Activated T-cell treated with anti-CD3 and anti-CD28 coated beads, Interleukin-2, amount 50 U/mL, for 72 hours (primary cell): ENCODE measurements at places on chromosomes 16 and 17.

DNA sequence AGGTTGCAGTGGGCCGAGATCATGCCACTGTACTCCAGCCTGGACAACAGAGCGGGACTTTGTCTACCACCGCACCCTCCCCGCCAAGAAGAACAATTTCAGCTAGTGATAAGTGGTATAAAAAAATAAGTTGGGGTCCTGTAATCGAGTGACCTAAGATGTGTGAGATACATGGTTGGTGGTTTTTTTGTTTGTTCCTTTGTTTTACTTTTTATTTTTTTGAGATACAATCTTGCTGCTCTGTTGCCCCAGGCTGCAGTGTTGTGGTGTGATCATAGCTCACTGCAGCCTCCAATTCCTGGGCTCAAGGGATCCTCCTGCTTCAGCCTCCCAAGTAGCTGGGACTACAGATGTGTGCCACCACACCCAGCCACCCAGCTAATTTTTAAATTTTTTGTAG is 58.7 kb downstream of the PITPNC1 start:
- no peak for DNase-seq

- DNase-seq, result no peak
Observed at GRCh38 chr16:71369494-71369893, 11.0 kb downstream of the CALB2 start.

GRCh38 chr17:69695646-69696045 is 281.1 kb downstream of the MAP2K6 start:
- DNase-seq, result no peak

DNA sequence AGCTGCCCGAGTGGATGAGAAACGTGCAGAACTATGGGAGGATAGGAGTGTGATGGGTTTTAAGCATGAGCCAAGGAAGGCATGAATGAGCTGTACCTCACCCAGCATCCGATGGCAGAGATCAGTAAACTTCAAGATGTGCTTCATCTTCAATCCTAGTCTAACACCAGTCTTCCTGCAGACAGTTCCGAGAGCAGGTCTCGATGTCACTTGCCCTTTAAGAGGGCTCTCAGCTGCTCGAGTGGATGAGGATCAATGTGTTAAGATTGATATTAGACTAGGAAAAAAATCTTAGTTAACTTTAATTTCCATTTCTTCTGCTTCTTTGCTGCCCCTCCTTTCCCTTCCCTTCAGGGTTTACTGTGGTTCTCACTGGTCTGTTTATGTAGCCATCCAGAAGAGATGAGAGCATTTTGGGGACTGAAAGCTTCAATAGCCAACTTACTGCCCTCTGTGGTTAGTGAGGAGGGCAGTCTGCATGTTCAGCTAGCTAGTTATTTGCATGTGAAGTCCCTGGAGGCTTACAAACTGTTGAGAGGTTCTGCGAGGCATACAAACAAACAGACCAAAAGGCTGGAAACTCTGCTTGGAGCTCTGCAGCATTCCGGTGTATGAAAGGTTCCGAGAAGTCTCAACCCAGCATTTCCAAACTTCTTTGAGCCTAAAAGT is 15.3 kb downstream of the KLHL36 start:
- DNase-seq, result no peak

DNA sequence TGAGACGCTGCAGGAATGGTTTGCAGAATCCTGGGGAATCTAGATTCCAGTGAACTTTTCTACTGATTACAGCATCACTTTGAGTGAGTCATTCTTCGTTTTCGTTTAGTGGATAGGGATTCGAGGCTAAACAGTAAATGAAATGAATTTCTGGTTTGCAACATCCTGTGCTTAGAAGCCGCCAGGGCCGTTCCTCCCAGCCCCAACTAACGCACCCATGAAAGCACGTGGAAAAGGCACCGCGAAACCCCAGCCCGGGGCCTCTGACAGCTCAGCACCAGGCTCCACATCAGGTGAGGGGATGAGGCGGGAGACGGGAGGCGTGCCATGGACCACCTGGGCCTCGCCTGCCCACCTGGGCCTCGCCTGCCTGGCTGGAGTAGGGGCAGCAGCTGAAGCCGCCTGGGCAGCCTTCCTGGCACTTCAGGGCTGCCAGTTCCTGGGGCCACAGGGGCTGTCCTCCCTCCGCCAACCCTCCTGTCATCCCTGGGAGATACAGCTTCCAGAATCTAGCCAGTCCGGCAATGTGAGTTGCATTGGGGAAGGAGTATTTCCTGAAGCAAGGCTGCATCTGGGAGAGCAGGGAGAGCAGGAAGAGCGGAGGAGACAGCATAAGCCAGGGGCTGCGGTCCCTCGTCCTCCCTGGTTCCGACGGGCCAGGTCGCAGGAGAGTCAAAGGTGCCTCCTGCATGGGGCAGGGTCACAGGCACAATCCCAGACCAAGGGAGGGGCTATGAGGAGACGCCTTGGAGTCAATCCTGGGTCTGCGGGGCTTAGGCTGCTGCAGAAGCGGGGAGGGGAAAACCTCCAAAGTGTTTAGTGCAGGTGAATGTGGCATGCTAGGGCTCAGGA is 78.4 kb downstream of the RPH3AL start:
- no peak for DNase-seq

DNA sequence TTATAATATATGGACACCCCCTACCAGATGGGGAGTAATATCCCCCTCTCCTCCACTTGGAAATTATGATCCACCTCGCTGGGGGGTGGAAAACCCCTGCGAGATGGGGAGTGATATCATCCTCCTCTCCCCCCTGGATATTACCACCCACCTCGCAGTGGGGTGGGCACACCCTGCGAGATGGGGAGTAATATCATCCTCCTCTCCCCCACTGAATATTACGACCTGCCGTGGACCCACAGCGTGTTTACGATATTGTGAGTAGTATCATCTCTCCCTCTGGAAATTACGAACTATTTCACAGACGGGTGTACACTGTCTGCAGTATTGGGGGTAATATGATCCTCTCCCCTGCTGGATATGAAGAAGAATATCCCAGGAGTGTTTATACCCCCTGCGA is 228.3 kb upstream of the WSCD1 start:
- no peak for DNase-seq

DNA sequence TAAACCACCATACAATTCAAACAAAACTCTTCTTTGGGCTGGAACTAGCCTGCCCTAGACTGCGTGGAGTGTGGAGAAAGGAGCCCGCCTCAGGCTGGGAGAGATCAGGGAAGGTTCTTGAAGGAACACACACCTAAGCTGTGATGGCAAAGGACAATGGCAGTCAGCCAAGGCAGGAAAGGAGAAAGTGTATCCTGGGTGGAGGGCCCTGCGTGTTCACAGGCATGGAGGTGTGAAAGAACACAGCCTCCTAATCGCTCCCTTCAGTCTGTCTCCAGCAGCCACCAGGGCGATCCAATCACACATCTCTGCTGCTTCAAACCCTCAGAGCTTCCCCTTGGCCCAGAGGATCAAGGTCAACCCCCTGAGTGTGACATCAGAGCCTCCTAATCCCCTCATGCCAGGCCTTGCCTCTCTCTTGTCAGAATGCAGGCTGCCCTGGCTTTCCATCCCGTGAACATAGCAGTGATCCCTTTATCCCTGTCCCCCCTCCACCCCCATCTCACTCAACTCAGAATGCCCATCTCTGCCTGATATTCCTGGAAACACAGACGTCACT is 173.0 kb downstream of the KATNIP start:
- DNase-seq, result no peak

DNA sequence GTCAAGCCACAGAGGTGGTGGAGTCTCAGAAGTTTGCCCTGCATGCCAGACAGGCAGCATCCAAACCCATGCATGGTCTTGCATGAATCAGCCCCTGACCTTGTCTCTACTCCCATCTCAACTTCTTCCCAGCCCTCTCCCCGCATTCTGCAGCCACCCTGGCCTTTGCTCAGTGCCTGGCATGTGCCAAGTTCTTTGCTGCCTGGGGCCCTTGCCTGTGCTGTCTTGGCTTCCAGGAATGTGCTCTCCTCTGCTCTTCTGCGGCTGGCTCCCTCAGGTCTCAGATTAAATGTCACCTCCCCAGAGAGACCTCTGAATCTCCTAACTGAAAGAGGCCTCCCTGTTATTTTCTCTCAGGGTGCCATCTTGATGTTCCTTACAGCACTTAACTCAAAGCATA is 17.6 kb downstream of the DRC3 start:
- no peak for DNase-seq

DNA sequence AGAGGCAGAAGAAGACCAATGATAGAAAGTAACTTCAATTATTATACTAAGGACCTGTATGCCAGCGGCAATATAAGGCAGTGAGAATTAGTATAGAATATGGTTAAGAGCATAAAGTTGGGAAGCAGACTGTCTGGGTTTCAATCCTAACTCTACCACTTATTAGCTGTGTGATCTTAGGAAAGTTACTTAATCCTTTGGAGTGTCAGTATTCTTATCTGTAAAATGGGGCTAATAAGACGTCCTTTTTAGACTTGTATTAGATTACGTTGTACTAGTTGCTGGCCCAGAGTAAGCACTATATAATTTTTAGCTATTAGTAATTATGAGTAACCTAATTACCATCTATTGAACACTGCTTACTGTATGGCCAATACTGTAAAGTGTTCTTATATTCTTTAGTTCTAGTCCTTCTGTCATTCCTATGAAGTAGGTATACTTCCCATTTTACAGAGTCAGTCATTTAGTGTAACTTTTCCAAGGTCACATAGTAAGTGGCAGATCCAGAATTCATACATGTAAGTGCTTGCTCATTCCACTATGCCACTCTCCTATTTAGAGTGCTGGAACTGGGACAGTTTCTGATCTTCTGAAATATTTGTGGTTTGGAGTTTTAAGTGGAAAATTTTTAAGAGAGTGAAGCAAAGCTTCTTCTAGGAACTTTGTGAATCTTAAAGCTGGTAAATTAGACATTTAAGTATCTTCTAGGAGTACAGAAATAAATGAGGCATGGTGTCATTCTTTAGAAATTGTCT is 22.5 kb downstream of the HEATR9 start:
- DNase-seq, result no peak

GRCh38 chr17:9792181-9792840 is 919 bp upstream of the DHRS7C start:
- DNase-seq, result no peak

DNA sequence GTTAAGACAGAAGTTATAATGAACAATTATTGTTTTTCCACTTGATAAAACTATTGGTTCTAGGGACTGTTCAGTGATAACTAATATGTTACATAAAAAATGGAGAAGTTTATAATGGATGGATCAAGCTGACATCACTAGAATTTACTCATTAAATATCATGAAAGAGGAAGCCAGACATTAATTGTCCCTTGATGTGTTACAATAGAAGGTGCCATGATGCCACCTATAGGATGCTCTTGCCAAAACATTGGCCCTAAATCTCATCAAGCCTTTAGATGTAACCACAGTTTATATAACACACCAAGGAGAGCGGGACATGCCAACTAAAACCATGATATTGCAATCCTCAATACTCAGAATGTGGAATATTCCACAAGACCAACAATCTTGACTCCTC is 147.9 kb upstream of the MON1B start:
- DNase-seq, result no peak

DNA sequence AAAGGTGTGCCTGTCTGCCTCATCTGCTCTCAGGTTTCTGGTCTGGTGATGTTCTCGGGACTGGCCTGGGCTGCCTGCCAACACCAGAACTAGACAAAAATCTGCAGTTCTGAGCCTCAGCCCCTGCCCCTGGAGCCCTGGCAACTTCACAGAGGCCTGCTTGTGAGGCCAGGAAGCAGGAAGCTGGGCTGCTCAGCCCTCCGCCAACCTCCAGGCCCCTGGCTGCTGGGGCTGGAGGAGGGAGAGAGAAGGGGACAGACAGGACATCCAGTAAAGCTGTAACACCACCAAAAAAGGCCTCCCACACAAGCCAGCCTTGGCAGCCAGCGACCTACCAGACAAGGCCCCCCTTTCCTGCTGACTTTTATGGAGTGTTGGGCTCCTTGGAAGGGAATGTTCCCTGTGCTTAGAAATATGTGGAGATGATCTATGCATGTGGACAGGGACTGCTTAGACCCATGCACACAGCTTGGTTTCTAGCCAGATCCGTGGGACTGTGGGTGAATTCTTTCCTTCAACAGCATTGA is 157.6 kb downstream of the XYLT1 start:
- DNase-seq, result no peak

DNA sequence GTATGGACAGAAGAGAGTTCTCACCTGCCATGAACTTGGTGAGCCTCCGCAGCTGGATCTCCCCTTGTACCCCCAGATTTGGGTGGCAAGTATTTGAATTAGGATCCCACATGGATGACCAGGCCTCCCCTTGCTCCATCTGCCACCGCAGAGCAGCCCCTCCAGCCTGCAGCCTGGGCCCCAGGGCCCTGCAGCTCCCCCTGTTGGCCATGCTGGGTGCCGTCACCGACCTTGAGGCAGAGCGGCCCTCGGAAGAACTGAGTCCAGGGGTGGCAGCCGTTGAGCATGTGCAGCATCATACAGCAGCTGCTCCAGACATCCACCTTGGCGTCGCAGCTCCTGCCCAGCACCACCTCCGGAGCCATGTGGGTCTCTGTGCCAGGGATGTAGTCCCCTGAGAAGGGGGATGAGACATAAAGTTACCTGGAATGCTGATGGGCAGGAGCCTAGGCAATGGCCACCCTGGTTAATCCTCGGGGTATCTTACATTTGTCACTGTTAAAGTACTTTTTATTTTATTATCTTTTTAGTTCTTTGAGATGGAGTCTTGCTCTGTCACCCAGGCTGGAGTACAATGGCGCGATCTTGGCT is 9.0 kb upstream of the SPATA32 start:
- peak; percentile 61 for DNase-seq

GRCh38 chr17:3944485-3945388 is 19.5 kb downstream of the ATP2A3 start:
- peak; percentile 21 for DNase-seq

DNA sequence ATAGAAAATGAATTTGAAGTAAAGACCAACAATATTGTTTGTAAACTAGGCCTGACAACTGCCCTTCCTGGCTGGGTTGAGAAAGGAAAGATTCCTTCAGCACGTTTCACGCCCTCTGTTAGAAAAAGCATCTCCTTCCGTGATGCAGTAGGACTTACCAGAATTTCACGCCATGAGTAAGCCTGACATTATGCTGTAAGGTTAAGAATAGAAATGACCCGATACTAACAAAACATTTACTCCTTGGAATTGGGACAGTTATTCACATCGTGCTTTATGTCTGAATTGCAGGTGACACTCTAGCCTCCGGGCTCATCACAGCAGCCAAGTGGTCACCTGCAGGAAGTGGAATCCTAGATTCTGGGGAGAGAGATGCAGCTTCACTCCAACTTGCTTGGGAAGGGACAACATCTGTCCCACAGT is 17.5 kb downstream of the MARCHF10 start:
- no peak for DNase-seq

DNA sequence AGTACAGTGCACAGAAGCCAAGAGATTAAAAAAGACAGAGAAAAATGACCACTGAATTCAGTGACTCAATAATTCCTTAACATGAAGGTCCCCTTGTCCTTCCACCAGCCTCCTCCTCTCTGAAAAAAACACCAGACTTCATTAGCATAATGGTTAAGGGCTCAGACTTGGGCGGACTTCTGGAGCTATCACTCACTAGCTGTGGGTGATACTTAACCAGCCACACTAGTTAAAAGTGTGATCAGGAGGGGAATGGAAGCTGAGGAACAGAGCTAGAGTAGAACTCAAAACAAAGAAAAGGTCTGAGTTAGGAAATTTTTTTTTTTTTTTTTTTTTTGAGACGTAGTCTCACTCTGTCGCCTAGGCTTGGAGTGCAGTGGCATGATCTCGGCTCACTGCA is 23.2 kb downstream of the ZNF652 start:
- no peak for DNase-seq
